ENCODE measurements at places on chromosomes 13 and 19.
A peak's percentile ranks its signal among the peaks of the same experiment; 100 is the strongest.

DNA sequence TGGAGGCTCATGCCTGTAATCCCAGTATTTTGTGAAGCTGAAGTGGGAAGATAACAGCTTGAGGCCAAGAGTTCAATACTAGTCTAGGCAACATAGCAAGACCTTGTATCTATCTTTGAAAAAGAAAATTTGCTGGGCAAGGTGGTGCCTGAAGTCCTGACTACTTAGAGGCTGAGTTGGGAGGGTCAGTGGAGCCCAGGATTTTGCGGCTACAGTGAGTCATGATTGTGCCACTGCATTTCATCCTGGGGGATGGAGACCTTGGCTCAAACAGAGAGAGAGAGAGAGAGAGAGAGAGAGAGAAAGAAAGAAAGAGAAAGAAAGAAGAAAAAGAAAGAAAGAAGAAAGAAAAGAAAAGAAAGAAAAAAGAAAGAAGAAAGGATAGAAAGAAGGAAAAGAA, 1872.3 kb upstream of the PCDH20 start:
- DNase-seq: no peak

DNA sequence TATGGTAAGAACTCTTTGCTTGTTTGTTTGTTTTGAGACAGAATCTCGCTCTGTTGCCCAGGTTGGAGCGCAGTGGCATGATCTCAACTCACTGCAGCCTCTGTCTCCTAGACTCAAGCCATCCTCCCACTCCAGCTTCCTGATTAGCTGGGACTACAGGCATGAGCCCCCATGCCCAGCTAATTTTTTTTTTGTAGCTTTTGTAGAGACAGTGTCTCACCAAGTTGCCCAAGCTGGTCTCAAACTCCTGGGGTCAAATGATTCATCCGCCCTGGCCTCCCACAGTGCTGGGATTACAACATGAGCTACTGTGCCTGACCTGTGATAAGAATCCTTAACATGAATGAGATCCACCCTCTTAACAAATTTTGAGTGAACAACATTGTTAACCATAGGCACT, 183.9 kb upstream of the TSHZ3 start:
- DNase-seq: no peak

- DNase-seq: peak; percentile 49
These were observed 1.8 kb downstream of the TNPO2 start for GRCh38 chr19:12721656-12722565.

GRCh38 chr13:74090869-74091605, 43.2 kb downstream of the KLF12 start:
- no peak for DNase-seq

DNA sequence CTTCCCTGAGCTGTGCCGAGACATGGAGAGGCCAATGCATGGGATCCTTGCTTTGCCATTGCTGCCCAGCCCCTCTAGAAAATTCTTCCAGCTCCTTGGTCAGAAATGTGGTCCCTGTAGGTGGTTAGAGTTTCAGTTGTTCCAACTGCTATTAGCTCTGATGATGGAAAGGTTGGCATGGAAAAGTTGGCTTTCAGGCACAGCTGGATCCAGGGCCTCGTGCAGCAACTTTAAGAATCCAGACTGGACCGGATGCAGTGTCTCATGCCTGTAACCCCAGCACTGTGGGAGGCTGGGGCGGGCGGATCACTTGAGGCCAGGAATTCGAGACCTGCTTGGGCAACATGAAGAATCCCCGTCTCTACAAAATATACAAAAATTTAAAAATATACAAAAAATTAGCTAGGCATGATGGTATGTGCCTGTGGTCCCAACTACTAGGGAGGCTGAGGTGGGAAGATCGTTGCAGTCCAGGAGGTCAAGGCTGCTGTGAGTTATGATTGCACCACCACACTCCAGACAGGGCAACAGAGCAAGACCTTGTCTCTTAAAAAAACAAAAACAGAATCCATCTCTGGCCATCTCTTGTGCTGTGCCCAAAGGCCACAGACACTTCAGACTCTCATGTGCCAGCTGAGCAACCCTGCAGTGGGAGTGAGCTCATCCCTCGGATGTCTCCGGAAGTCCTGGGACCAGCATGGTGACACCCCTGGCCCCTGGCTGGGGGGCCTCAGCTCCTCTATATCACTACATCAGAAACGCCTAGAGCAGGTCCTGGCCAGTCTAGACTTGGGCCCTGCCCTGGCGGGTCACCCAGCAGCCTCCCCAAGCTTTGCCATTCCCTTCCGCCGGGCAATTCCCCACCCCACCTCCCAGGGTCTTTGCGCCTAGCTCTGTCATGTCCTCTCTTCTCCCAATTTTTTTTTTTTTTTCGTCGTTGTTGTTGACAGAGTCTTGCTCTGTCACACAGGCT, 16.8 kb downstream of the MEX3D start:
- no peak for DNase-seq

GRCh38 chr13:91358387-91358782, 10.9 kb downstream of the MIR17HG start:
- no peak for DNase-seq

GRCh38 chr19:19068659-19069654, 5.2 kb downstream of the SLC25A42 start:
- no peak for DNase-seq

GRCh38 chr13:94431987-94432386, 47.5 kb downstream of the DCT start:
- DNase-seq: no peak

- DNase-seq: no peak
These were observed 56.8 kb downstream of the POLR1D start for GRCh38 chr13:27678306-27679040.

- DNase-seq: no peak
These were observed 42.8 kb downstream of the TRPM4 start for GRCh38 chr19:49200238-49200862.

- no peak for DNase-seq
These were observed 1.3 kb upstream of the C1QTNF9 start for GRCh38 chr13:24308068-24308445.

GRCh38 chr13:33174491-33174890, 111.1 kb downstream of the STARD13 start:
- no peak for DNase-seq

- DNase-seq: no peak
These were observed 10.5 kb downstream of the LPAR6 start for GRCh38 chr13:48402325-48402932.

GRCh38 chr13:112802802-112803195, 113.0 kb downstream of the ATP11A start:
- DNase-seq: no peak

DNA sequence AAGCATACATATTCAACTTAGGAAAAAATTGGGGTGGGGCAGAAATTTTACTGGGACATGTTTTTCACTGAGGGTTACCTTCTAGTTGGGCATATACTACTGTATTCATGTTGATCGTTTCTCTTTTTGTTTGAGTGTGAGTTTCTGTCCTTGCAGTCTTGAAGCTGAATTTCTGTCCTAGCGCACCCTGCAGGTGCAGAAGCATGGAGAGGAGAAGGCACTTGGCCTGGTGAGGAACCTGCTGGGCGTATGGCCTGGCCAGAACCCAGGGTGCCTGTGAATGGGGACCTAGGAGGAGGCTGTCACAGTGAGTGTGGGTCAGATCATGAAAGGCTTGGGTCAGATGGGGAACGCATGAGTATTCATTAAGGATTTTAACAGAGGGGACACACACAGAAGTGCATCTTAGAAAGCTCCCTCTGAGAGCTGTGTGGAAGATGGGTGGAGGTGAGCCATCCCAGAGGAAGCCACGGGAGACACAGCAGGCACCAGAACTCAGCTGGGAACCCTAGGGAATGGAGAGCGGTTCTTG, 36.8 kb downstream of the SERP2 start:
- DNase-seq: no peak

GRCh38 chr19:32580353-32580900, 563 bp upstream of the PDCD5 start:
- no peak for DNase-seq

DNA sequence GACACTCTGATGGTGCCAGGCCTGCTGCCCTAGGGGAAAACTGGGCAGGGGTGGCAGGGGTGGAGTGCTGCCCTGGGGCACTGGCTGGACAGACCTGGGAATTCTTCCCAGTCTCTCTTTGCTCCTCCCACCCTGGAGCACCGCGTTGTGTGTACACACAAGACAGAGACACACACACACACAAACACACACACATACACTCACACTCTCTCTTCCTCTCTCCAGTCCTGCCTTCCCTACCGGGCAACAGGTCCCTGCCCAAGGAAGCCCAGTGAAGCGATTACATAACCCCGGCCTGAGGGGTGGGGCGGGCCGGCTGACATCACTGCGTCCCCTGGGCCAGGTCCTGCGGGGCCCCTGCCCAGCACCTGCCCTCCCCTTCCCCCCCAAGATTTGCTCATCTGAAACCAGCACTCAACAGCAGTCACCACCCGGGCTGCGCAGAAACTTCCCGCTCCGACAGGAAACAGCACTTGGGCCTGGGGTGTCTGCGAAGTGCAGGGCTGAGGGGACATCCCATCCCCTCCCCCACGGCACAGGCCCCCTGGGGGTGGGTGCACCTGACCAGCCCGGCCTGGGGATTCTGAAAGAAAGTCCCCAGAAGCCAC, 1.2 kb downstream of the MKNK2 start:
- peak; percentile 48 for DNase-seq

GRCh38 chr13:25375727-25376358, 4.1 kb downstream of the ATP8A2 start:
- DNase-seq: no peak

GRCh38 chr19:39557811-39558623, 18.1 kb upstream of the EID2 start:
- DNase-seq: no peak

DNA sequence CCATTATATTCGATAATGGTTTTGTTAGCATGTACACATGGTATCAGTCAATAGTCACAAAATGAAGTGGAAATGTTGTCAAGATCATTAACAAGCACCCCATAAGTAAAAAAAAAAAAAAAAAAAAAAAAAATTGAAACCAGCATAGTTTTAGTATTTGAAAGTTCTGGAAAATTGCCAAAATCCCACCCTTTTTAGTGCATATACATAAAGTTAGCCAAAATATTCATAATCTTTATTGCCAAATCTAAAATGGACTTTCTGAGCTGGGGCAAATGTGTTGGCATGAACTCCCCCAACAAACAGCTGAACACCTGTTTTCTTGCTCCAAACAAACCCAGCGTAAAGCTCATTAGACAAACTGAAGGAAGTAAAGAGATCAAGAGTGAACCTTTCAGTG, 73.9 kb downstream of the MZT1 start:
- DNase-seq: no peak

DNA sequence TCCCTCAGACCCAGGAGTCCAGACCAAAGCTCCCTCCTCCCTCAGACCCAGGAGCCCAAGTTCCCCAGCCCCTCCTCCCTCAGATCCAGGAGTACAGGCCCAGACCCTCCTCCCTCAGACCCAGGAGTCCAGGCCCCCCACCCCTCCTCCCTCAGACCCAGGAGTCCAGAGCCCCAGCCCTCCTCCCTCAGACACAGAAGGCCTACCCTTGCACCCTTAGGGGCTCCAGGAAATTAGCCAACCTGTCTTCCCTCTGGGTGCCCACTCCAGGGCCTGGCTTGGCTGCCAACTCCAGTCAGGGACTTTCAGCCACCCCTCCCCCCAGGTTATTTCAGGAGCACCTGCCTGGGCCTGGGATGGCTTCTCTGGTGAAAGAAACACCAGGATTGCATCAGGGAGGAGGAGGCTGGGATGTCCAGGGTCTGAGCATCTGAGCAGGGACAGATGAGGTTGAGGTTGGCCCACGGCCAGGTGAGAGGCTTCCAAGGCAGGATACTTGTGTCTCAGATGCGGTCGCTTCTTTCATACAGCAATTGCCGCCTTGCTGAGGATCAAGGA, at the start of gene FGF21:
TSS of gene FGF21 (plus strand) at position 441 of the 558 bp plus-strand sequence. CDS start 713 bp downstream, outside the sequence.
- DNase-seq: no peak

GRCh38 chr19:32647361-32647760, 27.6 kb downstream of the ANKRD27 start:
- DNase-seq: no peak

DNA sequence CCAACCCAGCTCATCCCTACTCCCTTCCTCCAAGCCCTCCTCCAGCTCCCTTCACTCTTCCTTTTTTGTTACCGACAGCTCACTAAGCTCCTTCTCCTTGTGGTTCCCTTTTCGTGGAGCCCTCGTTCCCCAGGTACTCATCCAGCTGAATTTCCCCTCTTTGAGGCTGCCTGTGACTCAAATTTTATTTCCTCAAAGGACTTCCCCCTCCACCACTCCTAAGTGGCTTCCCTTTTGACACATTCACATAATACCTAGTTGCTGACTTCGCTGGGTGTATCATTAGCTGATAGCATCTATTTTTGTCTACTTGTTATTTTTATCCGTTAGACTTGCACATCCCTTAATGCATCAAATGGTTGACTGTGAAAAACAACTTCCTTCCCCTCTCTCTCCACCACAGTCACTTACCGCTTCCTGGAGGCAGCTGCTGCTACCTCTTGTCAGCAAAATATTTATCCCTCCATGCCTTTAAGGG, 14.5 kb downstream of the FFAR2 start:
- DNase-seq: peak; percentile 11

- no peak for DNase-seq
These were observed 20.2 kb upstream of the CHST8 start for GRCh38 chr19:33601583-33601982.

- no peak for DNase-seq
These were observed 193.8 kb downstream of the KATNAL1 start for GRCh38 chr13:30113551-30113950.

- DNase-seq: no peak
These were observed 103.0 kb downstream of the DNAJC15 start for GRCh38 chr13:43126420-43126819.

DNA sequence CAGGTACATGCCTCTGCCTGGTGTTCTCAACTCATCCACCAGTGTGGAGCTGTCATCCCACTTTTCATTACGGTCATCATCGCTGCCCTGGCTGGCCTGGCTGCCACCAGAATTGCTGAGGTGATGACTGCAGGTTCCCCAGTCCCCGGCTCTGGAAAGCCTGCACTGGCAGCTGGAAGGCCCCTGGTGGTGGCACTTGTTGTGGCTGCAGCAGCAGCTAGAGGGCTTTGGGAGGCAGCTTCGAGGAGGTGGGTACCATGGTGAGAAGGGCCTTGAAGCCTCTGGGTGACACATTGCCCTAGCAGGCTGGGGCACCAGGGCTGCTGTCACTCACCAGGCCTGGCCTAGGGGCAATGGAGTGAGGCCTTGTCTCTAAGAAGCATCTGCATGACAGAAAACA, 25.3 kb upstream of the ZNF14 start:
- DNase-seq: no peak

GRCh38 chr13:44021422-44021821, 141.7 kb downstream of the LACC1 start:
- DNase-seq: no peak

DNA sequence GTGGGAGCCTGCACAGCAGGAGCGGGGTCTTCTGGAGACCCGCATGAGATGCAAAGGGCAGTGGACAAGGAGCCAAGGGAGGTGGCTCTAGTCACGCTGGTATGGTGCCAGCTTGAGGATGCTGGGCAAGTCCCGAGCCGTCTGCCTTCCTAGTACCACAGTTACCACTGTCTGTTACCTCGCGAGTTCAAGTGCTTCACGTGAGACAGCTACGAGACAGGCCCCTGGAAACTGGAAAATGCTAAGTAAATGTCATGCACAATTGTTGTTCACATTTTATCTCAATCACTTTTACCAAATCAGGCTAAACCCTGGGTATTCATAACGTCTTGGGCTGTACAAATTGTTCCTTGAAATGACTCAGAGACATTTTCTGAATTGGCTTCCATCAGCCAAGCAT, 155.7 kb downstream of the TNFRSF19 start:
- DNase-seq: no peak

GRCh38 chr13:48938308-48938943, 37.3 kb upstream of the FNDC3A start:
- DNase-seq: no peak
